ENCODE measurements at places on chromosomes 3 and 15.

DNA sequence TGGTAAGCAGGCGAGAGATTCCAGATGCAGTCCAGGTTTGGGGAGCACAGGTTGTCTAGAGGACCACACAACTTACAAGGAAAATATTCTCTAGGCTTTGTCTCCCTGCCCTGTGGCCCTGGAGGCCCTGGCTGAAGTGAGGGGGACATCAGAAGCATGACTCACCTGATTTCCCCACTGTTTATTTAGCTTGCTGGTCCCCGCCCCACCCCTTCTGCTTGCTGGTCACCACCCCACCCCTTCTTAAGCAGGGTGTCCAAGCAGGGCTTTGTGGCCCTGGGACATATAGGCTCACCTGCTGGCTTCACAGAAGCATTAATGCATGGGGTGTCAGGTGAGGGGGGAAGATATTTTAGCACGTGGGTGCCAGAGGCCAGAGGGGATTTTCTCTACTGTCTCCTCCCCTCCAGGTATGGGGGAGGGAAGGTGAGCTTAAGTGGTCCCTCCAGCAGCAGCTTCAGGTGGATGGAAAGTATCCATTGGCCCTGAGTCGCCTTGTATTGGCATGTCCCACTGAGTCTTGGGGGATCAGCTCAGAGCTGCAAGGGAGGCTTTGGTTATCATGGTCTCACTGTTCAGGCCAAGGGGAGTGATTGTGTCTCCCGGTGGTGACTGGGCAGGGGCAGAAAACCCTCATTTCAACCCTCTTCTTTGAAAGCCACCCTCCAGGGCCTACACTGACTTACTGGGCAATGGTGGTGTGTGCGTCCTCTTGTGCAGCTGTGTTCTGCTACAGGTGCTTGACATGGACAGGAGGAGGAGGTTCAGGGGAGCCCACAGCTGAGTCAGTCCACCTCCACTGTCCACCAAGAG lies 49.8 kb downstream of the GASK1A start:
- DNase-seq = no peak

GRCh38 chr3:125245521-125245920 lies 33.0 kb upstream of the SLC12A8 start:
- DNase-seq = no peak

DNA sequence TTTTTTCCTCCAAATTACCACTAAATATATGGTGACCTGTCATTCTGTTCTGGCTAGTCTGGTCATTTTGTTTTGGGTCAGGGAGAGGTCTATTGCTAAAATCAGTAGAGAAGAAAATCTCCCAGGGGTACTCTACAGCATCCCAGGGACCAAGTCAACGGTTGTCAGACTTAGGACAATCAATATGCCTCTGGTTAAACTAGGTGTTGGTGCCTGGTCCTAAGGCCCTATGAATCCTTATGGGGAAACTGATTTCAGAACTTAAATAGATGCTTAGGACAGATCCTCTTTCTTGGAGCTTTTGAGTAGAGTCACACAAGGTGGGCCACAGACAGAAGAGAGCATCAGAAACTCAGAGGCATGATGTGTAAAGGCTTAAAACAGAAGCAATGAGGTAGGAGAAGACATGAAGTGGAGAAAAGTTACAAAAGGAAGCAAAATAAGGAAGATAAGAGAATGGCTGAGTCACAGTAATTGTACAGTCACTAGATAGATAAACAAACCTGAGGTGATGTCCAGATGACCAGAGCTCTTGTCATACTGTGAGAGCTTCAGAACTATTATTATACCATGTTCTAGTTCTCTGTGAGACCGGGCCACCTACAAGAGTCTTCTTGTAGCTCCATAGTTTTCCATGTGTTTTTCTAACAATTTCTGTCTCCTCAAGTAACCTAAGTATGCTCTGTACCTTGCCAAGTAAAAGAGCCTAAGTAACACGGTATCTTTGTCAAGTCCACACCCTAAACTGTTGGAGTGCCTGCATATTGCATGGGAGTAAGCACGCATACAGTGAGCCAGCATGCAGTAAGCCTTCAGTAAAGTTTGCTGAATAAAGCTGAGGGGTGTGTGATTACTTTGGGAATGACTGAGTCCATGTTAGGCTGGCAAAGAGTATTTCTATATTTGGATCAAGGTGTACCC lies 44.6 kb upstream of the LEKR1 start:
- DNase-seq = peak; percentile 67

DNA sequence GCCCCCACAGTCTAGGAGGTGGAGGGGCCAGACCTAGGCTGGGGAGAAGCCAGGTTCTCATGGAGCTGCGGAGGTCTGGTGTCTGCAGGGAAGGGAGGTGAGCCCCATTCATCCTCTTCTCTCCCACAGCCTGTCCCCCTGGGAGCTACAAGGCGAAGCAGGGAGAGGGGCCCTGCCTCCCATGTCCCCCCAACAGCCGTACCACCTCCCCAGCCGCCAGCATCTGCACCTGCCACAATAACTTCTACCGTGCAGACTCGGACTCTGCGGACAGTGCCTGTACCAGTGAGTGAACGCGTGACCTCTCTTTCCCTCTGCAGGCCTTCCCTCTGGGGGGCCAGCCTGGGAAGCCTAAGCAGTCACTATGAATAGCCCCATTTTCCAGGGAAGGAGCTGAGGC lies 14.1 kb downstream of the EPHB3 start:
- DNase-seq = no peak

- DNase-seq = no peak
Observed at GRCh38 chr3:194257151-194257621, 93.9 kb downstream of the CPN2 start.

- DNase-seq = peak; percentile 78
Observed at GRCh38 chr3:193605876-193606275, 12.9 kb downstream of the OPA1 start.

DNA sequence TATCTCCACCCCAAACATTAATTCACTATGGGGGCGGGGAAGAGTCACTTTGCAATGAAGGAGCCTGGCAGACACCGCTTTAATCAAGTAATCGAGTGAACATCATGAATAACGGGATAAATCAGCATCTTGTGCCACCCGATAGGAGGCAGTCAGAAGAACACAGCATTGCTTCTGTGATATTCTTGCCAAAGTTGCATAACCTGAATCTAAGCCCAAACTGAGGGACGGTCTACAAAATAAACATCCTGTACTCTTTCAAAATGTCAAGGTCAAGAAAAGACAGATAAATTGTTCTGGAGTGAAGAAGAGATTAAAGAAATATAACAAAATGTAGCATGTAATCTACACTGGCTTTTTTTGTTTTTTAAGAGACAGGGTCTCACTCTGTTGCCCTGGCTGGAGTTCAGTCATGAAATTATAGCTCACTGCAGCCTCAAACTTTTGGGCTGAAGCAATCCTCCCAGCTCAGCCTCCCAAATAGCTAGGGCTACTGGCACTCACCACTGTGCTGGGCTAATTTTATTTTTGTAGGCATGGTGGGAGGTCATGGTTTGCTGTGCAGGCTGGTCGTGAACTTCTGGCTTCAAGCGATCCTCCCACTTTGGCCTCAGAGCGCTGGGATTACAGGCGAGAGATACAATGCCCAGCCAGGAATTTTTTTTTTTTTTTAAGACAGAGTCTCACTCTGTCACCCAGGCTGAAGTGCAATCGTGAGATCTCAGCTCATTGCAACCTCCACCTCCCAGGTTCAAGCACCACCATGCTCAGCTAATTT lies 20.1 kb upstream of the VWA5B2 start:
- no peak for DNase-seq

DNA sequence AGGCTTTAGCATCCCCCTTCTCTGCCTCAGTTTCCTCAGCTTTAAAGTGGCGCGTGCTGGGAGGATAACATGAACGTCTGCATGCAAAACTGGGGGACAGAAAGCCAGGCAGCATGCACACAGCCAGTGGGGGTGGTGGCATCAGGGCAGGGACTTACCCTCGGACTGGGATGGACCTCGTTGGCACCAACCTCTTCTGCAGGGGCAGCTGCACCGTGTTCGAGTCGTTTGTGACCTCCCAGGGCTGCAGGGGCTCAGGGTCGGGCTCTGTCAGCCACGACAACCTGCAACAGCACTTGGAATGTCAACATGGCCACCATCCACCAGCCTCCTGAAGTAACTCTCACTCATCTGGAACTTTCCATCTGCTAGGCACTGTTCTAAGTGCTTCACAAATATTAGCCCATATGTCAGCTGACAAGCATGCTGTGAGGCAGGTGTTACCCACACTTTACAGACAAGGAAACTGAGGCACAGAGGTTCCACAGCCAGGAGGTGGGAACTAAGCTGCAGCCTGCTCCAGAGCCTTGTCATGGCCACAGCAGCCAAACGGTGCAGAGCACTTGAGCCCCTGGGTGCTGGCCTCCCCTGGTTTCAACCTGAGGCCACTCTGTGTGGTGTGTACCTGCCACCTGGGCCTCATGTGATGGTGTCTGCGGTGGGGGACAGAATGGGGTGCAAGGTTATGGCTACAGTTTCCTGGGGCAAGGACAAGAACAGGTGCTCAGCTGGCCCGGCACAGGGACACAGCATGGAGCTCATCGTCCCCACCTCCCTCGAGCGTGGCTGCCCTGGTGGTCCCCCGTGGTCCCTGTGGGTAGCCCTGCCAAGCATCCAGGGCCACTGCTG lies 6.7 kb downstream of the C3orf22 start:
- DNase-seq = no peak

- no peak for DNase-seq
Observed at GRCh38 chr15:88185584-88185983, 71.0 kb downstream of the NTRK3 start.

DNA sequence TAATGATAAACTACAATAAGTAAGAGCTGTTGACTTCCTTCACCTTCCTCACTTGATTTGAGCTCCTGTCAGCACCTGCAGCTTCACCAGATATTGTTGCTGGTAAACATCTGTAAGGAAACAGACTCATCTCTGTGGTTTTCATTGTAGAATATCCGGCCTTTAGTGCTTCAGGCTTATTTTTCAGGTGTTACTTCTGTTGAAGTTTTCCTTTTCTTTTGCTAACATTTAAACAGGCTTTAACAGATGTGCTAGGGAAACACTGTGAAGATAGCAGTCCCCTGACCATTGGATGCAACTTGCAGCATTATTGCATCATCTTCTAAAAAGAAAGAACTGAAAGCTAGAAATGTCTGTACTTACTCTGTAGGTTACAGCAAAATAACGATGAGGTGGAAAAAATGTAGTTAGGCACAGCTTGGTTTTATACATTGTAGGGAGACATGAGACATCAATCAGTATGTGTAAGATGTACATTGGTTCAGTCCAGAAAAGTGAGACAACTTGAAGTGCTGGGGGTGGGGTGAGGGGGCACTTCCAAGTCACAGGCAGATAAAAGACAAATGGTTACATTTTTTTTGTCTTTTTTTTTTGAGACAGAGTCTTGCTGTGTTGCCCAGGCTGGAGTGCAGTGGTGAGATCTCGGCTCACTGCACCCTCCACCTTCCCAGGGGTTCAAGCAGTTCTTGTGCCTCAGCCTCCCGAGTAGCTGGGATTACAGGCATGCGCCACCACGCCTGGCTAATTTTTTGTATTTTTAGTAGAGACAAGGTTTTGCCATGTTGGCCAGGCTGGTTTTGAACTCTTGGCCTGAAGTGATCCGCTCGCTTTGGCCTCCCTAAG lies 10.2 kb downstream of the EDEM1 start:
- DNase-seq = peak; percentile 68

DNA sequence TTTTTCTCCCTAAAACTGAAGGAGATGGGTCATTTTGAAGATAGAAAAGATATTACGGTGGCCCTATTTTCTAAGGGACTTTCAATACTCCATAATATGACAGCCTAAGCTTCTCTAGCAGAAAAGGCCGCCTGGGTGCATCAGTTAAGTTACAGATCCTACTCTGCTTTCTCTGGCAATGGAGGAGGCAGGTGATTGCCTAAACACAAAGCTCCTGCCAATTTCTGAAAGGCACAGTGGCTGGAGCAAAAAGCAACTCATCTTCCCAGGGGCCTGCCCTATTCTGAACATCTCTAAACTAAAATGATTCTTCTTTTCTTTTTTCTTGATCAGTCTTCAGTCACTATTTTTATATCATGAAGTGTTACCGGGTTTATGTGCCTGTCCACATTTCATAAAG lies 276.7 kb downstream of the CNTN4 start:
- no peak for DNase-seq

DNA sequence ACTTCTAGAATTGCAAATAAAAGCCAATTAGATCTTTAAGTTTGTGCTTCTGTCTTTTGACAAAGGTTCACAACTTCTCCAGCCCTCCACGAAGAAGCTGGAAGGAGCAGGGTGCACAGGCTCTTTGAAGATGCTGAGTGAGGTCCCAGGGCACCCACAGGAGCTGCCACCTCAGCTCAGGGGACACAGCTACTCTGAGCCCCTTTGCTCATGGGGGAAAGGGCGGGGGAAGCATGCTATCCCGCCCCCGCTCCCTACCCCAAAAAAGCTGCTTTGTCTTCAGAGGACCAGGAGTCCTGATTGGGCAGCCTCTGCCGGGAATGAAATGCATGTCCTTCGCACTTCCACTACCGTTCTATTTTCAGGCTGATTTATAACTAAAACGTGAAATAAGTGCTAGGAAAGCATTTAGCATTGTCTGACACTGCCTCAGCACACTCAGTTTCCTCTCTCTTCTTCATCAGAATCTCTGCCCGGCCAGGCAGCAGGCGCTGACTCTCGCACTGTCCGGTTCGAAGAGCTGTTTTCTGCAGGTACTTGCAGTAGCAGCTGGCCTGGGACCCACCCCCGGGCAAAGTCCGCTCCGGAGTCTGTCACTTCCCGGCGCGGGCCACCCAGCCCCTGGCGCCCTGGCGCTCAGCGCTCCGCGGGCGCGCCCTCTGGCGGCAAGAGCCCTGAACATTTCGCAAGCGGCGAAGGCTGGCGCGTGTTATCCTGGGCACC lies 45.5 kb upstream of the KLHL25 start:
- DNase-seq = peak; percentile 65

DNA sequence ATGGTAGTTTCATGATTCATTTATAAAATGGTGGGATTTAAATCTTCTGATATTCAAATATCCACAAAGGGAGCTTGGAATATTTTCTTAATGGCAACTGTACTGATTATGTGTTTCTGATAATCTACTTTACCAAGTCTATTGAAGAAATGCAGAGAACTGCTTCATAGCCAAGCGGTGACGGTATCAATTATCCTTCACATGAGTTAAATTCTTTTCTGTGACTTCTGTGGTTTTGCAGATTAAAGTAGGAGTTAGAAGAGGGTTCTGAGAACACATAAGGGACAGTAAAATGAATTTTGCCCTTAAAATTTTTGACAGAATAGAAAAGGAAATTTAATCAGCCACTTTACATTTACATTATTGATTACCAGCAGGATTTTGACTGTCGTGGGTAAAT lies 563.2 kb downstream of the GBE1 start:
- no peak for DNase-seq
